Activated CD8-positive, alpha-beta memory T cell treated with anti-CD3 and anti-CD28 coated beads for 1 hour (primary cell): ENCODE measurements at places on chromosomes 3 and 15.

GRCh38 chr3:146640955-146641867 lies 36.1 kb upstream of the PLSCR5 start:
- no peak for DNase-seq

DNA sequence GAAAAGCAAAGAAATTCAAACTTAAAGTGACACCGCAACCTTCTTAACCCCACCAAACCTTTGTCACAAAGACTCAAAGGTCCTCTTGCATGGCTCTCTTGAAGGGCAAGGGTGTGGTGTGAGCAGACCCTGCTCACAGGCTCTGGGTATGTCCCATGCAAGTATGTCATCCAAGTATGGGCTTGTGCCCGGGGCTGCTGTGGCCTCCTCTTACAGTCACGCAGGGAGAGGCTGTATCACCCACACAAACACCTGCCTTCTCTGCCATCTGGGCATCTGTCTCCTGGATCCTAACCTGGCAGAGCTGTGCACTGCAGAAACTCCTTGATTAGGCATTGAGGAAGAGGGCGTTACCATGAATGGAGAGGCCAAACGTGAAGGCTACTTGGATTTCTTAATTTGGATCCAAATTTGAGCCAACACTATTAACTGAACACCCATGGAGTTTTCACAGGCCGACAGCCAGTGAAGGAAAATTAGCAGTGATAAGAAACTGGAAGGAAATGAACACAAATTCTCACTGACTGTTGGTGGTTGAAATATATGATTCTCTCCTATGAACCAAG lies 146.6 kb downstream of the DUT start:
- no peak for DNase-seq

GRCh38 chr15:32909431-32909830 lies 191.6 kb downstream of the GREM1 start:
- no peak for DNase-seq

GRCh38 chr3:59809710-59810444 lies 760.1 kb upstream of the CFAP20DC start:
- DNase-seq = no peak

DNA sequence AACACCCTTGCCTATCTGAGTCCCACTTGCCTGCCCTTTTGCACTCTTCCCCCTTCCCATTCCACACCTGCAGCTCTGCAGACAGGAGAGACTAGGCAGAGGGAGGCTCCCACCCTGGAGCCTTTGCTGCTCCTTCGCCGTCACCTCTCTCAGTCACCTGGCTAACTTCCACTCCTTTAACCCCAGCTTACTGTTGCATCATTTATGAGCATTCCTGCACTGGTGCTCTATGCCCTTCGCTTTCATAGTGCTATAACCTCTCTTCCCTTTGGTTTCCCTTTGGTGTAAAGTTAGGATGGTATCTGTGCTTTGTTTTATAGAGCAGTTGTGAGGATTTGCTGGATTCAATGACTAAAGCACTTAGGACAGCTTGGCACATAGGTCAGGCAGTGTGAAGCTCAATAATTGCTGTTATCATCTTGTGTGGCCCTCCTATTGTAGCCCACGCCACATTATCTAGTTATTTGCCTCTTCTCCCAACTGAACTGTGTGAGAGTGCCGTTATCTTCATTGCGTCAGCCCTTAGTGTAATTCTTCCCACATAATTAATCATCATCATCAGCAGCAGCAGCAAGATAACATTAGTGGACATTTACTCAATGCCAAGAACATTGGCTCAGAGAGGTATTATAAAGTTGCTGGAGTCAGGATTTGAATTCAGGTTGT lies 253.9 kb downstream of the CACNA2D3 start:
- no peak for DNase-seq
